Placental epithelial cell (primary cell): ENCODE measurements at places on chromosomes 12 and 14. TPM values are rescaled to one million over a fixed set of nuclear protein-coding genes. Genes with fewer than 3 reads are reported as not detected.

The OLR1 gene
- not detected in 2 replicates for total RNA-seq

The FAM90A1 gene
- total RNA-seq = 0.11 TPM in 1 of 2 replicates, not detected in the other

The PLCZ1 gene
- not detected in 2 replicates for total RNA-seq

The E2F7 gene
- total RNA-seq = 3.5 and 3.8 TPM in 2 replicates

The AMDHD1 gene
- 0.39 and 0.76 TPM in 2 replicates for total RNA-seq

The ASB2 gene
- not detected in 2 replicates for total RNA-seq

The PRPH gene
- total RNA-seq = not detected in 2 replicates

The GARIN6 gene
- not detected in 2 replicates for total RNA-seq

The FSCB gene
- total RNA-seq = under 0.01 and 0.11 TPM in 2 replicates

The C1QL4 gene
- total RNA-seq = not detected in 2 replicates

The SPX gene
- total RNA-seq = not detected in 2 replicates

The GABARAPL1 gene
- 66.9 and 115 TPM in 2 replicates for total RNA-seq

The ADSS1 gene
- total RNA-seq = 0.33 and 5.9 TPM in 2 replicates

The MYF6 gene
- total RNA-seq = not detected in 2 replicates

The SELPLG gene
- 2.0 and 3.9 TPM in 2 replicates for total RNA-seq

The A2M gene
- 0.39 TPM in 1 of 2 replicates, not detected in the other for total RNA-seq

The GPR162 gene
- total RNA-seq = 0.11 and 3.1 TPM in 2 replicates

The MON2 gene
- total RNA-seq = 53.0 and 55.7 TPM in 2 replicates

The TMEM179 gene
- not detected in 2 replicates for total RNA-seq

The SRRM4 gene
- total RNA-seq = under 0.01 TPM in 2 replicates

The PRR4 gene
- total RNA-seq = 0.98 and 3.5 TPM in 2 replicates

The PSMC1 gene
- total RNA-seq = 46.3 and 104 TPM in 2 replicates

The GLIPR1L2 gene
- total RNA-seq = 0.11 and 0.79 TPM in 2 replicates

The FBRSL1 gene
- total RNA-seq = 9.0 and 13.9 TPM in 2 replicates

The TAS2R20 gene
- total RNA-seq = 2.7 and 4.1 TPM in 2 replicates

The SERPINA1 gene
- under 0.01 and 0.22 TPM in 2 replicates for total RNA-seq

The ETFBKMT gene
- total RNA-seq = 2.8 and 3.1 TPM in 2 replicates

The SIX1 gene
- not detected in 2 replicates for total RNA-seq

The DNAI7 gene
- 0.22 and 0.39 TPM in 2 replicates for total RNA-seq

The OASL gene
- total RNA-seq = not detected in 2 replicates

The DDIT3 gene
- 9.5 and 20.0 TPM in 2 replicates for total RNA-seq

The SMIM41 gene
- 0.39 TPM in 1 of 2 replicates, not detected in the other for total RNA-seq

The FAM222A gene
- total RNA-seq = 0.22 and 0.39 TPM in 2 replicates

The FKBP11 gene
- 34.1 and 47.1 TPM in 2 replicates for total RNA-seq

The ETFRF1 gene
- 13.3 and 16.1 TPM in 2 replicates for total RNA-seq

The IGFBP6 gene
- total RNA-seq = 45.4 and 101 TPM in 2 replicates

The PDE3A gene
- total RNA-seq = 12.8 and 33.4 TPM in 2 replicates

The SLC17A8 gene
- total RNA-seq = not detected in 2 replicates

The LPAR5 gene
- 5.1 and 10.7 TPM in 2 replicates for total RNA-seq

The MGAT4C gene
- not detected in 2 replicates for total RNA-seq

The MFAP5 gene
- 726 and 1,098 TPM in 2 replicates for total RNA-seq

The CBLN3 gene
- 0.87 and 2.4 TPM in 2 replicates for total RNA-seq
